ENCODE measurements at places on chromosomes 7 and 10.

GRCh38 chr7:139482662-139483466, 609 bp downstream of the KLRG2 start:
- DNase-seq = no peak

DNA sequence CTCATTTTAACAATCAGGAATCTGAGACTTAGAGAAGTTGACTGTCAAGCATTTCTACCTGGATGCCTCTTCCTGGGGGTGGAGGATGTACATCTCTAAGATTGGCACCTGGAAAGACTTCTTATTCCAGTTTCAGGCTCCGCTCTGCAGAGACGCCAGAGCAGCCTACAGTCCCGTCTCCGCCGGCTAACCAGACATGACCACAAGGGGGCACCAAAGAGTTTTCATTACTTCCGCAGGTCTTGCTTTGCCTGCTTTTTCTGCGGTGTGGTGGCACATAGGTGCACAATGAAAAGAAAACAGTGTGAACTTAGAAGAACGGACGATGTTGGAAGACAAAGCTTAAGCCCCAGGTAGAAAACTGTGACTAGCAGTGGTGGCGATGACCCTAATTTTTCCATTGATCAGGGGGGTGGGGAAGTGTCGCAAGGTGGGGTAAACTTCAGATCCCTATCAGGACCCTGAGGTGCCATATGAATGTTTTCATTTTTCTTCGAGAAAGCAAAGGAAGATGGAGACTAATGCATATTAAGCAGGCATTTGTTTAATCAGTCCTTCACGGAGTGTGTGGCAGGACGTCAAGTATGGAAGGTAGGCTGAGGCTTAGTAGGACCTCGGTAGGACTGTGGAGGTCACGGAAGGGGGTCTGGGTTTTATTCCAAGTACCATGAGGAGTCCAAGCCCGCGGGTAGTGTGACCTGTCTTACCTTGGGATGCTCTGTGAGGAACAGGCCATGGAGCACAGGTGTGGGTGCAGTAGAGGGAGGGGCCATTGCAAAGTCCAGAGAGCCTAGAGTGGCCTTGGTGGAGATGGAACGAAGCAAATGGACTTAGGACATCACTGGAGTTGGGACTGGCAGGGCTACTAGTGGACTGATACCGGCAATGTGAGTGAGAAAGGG, 60.1 kb upstream of the SORCS3 start:
- peak; percentile 72 for DNase-seq

DNA sequence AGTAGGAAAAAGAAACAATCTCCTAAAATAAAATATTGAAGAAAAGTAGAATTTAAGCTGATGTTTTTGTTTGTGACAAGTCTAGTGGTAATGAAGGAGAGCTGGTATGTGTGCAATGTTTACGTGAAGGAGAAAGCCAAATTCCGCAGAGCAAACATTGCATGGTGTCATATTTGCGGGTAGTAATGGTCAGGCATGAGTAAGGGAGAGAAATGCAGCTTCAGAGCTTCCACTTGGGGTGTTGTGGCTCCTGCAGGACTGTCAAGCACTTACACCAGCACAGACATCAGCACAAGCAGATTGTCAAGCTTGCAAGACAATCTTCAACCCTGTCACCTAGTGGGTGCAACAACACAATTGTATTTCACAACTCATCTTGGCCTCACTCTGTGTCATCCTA, 136.5 kb upstream of the ETV1 start:
- DNase-seq = no peak

DNA sequence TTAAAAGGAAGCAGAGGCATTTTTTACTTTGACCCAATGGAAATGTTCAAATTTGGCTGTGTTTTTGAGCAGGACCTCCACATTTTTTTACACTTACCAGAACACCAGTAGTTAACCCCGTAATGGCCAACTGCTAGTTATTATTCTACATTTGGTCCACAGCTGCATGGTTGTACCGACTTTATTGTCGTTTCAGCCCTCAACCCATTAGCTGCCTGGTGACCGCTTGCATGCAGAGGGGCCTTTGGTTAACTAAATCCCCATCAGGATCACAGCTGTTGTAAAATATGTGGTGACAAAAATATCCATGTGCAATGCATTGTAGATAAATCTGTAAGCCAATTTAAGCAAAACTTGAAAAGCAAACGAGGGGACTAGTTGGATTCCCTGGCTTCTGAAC, 342.2 kb upstream of the MEOX2 start:
- no peak for DNase-seq

DNA sequence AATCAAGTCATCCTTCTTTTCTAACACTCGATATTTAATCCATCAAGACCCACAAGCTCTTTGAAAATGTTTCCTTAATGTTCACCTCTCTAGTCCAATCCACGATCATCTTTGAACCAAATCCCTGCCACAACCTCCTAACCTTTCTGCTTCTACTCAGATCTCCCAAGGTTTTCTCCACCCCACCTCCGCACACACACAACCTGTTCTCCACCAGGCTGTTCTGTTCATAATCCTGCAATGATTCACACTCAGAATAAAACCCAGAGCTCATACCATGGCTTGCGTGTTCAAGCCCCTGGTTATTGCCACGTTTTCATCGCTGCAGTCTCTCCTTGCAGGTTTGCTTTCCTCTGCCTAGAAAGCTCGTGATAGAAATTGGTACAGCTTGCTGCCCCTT, 53.8 kb upstream of the BAMBI start:
- no peak for DNase-seq

- DNase-seq = no peak
Observed at GRCh38 chr7:70727861-70728260, 404.1 kb upstream of the GALNT17 start.

DNA sequence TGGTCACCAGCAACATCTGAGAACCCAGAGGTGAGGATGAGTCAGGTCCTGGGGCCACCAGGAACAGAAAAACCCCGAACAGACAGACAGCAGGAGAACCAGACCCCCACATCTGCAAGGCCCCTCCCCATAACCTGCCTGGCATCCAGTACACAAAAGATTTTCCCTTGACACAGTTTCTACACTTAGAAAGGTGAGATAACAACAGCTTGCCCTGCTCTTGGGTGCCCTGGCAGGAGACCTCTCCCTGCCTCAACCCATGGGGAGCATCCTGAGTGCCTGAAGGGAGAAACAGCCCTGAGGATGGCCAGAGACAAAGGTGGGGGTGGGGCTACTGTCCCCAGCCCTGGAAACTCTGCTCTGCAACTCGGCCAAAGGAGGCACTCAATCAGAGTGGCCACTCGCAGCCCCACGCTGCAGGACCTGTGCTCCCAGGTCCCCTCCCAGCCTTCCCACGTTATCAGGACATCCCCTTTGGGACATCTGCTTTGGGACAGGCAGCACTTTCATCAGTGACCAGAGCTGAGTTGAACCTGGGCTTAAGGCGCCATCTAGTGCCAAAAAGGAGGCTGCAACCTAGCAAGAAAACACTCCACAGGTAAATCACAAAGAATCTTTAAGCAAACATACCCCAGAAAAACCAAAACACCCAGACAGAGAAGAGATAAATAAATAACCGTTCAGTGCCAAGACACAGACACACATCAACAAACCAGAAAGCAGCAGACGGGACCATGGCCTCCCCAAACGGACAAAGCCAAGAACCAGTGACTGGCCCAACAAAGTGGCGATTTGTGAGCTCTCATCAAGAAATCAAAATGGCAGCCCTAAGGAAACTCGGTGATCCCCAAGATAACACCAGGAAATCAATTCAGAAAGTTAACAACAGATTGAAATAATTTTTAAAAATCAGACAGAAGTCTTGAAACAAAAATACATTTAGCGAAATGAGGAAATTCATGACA, 233.7 kb downstream of the PTPRN2 start:
- peak; percentile 47 for DNase-seq

DNA sequence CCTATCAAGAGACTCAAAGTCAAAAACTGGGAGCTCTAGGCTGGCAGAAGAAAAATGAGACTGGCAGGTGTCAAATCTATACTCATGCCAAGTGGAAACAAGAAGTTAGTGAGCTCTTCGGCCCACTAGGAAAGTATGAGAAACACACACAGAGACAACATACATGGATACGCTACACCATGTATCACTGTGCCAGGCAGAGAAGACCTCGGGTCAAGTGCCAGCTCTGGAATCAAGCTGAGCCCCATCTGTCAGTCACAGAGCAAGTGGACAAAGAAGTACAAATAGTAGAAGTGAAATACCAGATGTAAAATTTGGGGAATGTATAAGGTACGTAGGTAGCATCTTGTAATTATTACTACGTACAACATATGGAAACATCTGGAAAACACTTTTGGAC, 62.4 kb downstream of the FAM13C start:
- DNase-seq = no peak

GRCh38 chr10:16816830-16817124, 447 bp downstream of the RSU1 start:
- no peak for DNase-seq

GRCh38 chr7:117220836-117221235, 102.0 kb downstream of the WNT2 start:
- DNase-seq = no peak

GRCh38 chr7:41445946-41446345, 256.9 kb downstream of the INHBA start:
- DNase-seq = no peak

GRCh38 chr10:77223526-77224460, 413.8 kb downstream of the KCNMA1 start:
- DNase-seq = no peak

DNA sequence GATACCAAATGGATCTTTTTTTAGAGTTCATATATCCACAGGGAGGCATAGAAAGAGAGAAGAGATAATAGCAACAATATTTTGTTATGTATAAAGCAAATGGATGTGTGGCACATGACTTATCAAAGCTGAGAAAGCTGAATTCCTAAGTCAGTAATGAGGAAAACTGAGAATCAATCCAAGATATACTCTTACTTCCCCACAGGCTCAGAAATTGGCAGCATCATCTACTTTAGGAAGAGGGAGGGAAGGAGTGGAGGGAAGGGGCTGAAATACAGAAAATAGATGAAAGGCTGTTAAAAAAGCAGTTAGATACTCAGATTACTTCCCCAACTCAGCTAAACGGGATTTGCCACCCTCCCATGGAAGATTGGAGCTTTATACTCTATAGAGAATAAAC, 63.5 kb downstream of the SRI start:
- no peak for DNase-seq

DNA sequence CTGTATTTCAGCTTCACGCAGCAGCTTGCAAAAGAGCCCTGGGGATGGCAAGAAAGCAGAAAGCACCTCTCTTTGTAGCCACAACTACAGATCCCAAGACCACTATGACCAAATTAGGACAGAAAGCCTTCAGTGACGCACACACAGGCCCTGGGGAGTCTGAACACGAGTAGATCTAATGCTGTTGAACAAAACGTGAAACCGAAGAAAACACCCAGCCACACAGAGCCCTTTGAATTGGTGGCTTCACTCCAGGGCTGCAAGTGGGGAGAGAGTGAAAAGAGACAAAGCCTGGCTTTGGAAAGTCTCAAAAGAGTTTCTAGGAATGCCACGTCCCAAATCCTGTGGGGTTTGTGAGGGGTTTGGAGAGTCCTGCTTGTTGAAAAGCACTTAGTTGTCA, 28.4 kb downstream of the PLXNA4 start:
- DNase-seq = no peak

DNA sequence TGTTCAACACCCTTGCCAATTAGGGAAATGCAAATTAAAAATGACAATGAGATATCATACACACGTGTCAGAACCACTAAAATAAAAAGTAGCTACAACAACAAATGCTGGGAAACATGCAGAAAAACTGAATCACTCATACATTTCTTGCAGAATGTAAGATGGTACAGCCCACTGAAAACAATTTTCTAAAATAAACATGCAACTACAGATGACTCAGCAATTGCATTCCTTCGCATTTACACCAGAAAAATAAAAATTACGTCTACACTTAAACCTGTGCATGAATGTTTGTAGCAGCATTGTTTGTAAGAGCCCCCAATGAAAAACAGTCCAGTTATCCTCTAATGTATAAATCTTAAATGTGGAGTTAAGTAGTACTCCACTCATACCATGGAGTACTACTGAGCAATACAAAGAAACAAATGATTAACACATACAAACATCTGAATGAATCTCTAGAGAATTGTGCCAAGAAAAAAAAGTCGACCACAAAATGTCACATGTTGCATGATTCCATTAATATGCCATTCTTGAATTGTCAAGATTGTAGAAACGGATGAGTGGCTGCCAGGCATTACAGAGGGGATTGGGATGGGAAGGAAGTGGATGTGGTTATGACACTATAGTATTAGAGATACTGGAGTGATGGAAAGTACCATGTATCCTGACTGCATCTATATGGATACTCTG, 134.6 kb upstream of the NPSR1 start:
- DNase-seq = no peak

- no peak for DNase-seq
Observed at GRCh38 chr10:13271552-13272163, 28.2 kb downstream of the PHYH start.

DNA sequence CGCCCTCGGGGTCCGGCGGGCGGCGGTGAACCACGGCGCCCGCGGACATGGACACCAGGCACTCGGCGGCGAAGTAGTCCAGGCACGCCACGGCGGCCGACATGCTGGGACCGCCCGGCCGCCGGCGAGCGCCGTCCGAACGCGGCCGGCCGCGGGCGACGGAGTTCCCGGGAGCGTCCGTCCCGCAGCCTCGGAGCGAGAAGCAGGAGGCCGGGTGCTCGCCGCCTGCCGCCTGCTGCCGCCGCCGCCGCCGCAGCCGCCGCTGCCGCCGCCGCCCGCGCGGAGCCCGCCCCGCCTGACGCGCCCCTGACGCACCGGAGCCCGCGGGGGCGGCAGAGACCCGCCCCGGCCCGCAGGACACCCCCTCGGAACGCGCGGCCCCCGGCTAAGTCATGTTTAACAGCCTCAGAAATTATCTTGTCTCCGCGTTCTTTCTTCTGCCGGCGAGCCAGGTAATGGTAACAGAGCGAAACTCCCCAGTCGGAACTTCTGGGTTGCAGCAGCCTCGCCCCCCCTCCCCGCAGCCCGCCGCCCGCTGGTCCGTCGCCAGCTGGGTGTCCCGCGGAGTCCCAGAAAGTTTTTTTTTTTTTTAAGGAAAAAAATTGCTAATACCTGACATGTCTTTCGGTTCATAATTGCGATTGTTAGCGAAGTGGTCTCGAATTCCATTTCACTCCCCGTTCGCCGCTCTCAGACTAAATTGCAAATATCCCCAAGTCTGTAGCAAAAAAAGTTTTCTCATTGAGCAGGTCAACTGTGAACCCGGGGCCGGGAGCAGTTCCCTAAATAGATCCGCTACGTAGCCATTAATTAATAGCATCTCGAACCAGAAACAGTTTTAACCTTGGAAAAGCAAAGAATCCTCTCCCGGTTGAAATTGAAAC, at the start of gene KLF14:
Gene KLF14, minus strand, starts transcription at position 277 of the 884 bp plus-strand sequence. Its CDS starts 174 bp downstream, at position 103.
- peak; percentile 47 for DNase-seq

GRCh38 chr10:106592396-106592795, 572.1 kb downstream of the SORCS1 start:
- no peak for DNase-seq

DNA sequence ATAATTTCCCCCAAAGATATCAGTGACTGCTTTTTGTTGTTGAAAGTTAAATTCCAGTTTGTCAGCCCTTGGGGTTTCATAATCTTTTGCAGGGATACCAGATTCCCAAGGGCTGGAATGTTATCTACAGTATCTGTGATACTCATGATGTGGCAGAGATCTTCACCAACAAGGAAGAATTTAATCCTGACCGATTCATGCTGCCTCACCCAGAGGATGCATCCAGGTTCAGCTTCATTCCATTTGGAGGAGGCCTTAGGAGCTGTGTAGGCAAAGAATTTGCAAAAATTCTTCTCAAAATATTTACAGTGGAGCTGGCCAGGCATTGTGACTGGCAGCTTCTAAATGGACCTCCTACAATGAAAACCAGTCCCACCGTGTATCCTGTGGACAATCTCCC, 3.2 kb downstream of the CYP26A1 start:
- no peak for DNase-seq

Measured in LoVo (cell line).